ENCODE measurements at places on chromosomes 12 and 14.

DNA sequence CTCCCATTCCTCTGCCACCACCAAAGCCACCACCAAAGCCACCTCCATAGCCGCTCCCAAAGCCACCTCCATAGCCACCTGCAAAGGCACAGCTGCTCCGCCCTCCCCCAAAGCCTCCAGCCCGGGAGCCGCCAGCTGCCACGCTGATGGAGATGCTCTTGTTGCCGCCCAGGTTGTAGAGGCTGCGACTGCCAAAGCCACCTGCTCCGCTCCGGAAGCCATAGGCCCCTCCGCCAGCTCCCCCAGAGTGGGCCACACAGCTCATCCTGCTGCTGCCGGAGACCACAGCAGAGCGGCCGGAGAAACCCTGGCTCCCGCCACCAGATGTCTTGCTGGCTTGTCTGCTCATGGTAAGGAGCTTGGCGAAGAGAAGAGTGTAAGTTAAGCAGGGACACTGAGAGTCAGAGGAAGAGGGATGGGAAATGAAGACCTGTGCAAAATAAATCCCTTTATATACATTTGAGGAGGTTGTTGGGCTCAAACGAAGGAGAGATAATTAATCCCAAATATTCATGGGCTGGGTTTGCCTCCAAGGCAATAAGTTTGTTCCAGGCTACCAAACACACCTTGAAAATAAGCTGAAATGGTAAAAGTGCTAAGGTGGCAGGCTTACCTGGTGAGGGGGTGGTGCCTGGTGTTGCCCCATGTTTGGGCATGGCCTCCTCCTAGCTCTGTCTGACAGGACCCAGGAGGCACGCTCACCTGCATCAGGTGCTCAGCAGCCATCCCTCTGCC, at the start of gene KRT3:
Gene KRT3, minus strand, starts transcription at position 424 of the 735 bp plus-strand sequence. Its CDS starts 75 bp downstream, at position 349.
- no peak for DNase-seq
- H3K27ac ChIP-seq, result no peak within 1 kb of the TSS
- H3K27me3 ChIP-seq, result peaks cover 20% of the 10 kb centered on the region
- no peaks in the 10 kb centered on the region for H3K36me3 ChIP-seq
- H3K4me3 ChIP-seq, result no peak within 1 kb of the TSS
- no peaks in the 10 kb centered on the region for H3K4me1 ChIP-seq

DNA sequence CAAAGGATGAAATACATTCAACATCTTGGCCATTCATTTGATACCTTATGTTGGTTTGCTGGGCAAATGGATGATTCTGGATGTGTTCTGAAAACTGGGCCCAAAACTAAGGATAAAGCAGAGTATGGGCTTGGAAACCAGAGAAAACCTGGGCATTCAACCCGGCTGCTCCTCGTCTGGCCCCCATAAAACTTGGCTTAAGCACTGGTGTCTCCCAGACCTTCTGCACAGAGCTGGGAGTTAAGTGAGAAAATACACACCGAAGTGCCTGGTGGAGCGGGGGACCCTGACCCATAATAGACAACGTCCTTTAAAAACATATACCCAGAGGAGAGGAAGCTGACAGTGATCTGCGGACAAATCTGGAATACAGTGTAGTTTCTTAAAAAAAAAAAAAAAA, 112.5 kb downstream of the FOXN3 start:
- H3K4me1 ChIP-seq, result peaks cover 77% of the 10 kb centered on the region
- peak overlapping the region; percentile 82 for H3K27ac ChIP-seq
- no peaks in the 10 kb centered on the region for H3K27me3 ChIP-seq
- H3K36me3 ChIP-seq, result no peaks in the 10 kb centered on the region
- H3K4me3 ChIP-seq, result peak overlapping the region; percentile 30

- no peak overlapping the region for H3K4me3 ChIP-seq
- no peak for DNase-seq
- no peaks in the 10 kb centered on the region for H3K36me3 ChIP-seq
- no peak overlapping the region for H3K27ac ChIP-seq
These were observed 78.7 kb downstream of the FZD10 start for GRCh38 chr12:130240831-130241590.

- DNase-seq, result no peak
- no peak overlapping the region for H3K27ac ChIP-seq
- H3K36me3 ChIP-seq, result no peaks in the 10 kb centered on the region
- H3K4me3 ChIP-seq, result no peak overlapping the region
These were observed 43.4 kb upstream of the PWP1 start for GRCh38 chr12:107642240-107642639.

- no peak overlapping the region for H3K27ac ChIP-seq
- H3K4me1 ChIP-seq, result no peaks in the 10 kb centered on the region
- DNase-seq, result no peak
- H3K4me3 ChIP-seq, result no peak overlapping the region
- no peaks in the 10 kb centered on the region for H3K27me3 ChIP-seq
These were observed 13.6 kb upstream of the TBC1D30 start for GRCh38 chr12:64810831-64811230.

- no peaks in the 10 kb centered on the region for H3K27me3 ChIP-seq
- no peaks in the 10 kb centered on the region for H3K36me3 ChIP-seq
- H3K4me3 ChIP-seq, result no peak overlapping the region
These were observed 42.5 kb downstream of the PRIMA1 start for GRCh38 chr14:93745603-93746273.

DNA sequence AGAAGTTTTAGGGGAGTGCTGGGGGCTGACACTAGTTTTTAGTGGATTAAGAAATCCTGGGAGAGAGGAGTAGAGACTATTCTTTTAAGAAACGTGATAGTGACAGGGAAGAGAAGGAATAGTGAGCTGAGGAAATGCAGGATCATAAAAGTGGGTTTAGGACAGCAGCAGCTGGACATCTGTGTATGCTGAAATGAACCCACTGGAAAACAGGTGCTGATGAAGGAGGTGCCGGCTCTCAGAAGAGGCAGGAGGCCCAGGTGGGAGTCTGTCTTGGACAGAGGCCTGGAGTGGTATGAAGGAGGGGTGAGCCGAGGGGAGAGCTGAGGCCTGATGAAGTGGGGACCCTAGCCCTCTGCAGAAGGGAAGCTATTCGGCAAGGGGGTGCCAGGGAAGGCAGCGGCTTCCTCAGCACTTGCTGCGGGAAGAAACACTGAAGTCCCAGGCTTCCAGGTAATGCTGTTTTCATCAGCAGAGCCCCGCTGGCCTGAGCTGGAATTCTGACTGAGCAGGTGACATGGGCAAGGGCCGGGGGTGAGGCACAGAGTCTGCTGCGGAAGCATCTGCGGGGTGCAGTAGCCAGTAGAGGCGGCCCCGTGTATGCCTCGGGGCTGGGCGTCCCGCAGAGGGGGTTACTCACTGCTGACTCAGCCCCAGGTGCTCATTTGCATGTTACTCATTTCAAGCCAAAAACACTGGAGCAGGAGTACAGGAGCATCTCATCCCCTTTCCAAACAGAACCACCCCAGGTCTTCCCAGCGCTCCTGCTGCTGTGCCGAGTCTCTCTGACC, 89.7 kb downstream of the TMCC3 start:
- H3K4me1 ChIP-seq, result no peaks in the 10 kb centered on the region
- H3K36me3 ChIP-seq, result no peaks in the 10 kb centered on the region
- DNase-seq, result no peak
- no peak overlapping the region for H3K4me3 ChIP-seq
- H3K27ac ChIP-seq, result no peak overlapping the region

DNA sequence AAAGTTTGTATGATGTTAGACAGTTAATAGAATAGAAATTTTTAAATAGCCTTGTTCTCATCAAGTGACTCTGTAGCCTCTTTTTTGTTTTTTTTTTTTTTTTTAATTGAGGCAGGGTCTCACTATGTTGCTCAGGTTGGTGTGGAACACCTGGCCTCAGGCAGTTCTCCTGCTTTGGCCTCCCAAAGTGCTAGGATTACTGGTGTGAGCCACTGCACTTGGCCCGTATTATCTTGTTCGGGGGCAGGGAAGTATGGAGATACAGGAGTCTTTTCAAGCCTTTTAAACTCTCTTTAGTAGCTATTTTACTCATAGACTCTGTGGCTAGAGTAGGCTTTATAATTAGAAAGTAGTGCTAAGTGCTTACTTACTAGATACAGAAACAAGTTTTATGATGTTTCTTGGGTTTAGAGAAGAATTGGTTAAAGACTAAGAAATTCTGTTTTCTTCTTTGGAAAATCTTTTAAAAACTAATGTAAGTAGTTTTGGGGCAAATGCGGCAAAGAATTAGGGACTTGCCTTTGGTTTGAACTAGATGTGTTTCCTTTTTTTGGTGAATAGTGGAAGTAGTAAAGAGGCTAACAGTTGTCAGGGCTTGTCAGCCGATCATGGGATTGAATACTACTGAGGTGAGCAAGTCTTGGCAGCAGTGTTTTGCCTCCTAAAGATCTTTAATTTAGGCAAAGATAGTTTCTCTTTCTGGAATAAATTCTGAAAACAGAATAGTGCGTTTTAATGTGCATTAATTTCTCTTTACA, 31.3 kb downstream of the FBXO34 start:
- DNase-seq, result no peak
- peak overlapping the region; percentile 52 for H3K27ac ChIP-seq
- H3K36me3 ChIP-seq, result no peaks in the 10 kb centered on the region
- H3K4me3 ChIP-seq, result no peak overlapping the region

- no peak for DNase-seq
- no peak overlapping the region for H3K4me3 ChIP-seq
- H3K27ac ChIP-seq, result no peak overlapping the region
- H3K27me3 ChIP-seq, result no peaks in the 10 kb centered on the region
These were observed 5.1 kb upstream of the CLEC7A start for GRCh38 chr12:10135126-10135525.

GRCh38 chr12:40375076-40375475, 150.3 kb downstream of the LRRK2 start:
- H3K36me3 ChIP-seq, result no peaks in the 10 kb centered on the region
- H3K4me1 ChIP-seq, result no peaks in the 10 kb centered on the region
- H3K27ac ChIP-seq, result no peak overlapping the region
- no peak overlapping the region for H3K4me3 ChIP-seq
- no peaks in the 10 kb centered on the region for H3K27me3 ChIP-seq

DNA sequence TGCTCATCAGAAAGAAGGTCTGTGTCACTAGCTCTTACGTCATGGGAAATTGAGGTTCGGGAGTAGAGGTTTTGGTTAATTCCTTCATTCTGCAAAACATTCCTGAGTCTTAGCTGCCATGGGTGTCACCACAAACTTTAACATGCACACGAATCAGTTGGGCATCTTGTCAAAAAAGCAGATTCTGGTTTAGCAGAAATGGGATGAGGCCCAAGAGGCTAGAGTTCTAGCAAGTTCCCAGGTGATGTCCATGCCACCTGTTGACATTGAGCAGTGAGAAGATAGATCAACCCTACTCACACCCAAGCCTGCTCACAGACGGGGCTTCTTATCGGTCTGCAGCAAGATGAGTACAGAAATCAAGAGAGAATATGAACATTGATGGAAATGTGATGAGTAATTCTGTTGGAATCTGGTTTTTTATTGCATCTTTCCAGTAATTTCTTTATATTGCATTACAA, 11.7 kb upstream of the RIN3 start:
- H3K4me3 ChIP-seq, result no peak overlapping the region
- no peak for DNase-seq
- no peak overlapping the region for H3K27ac ChIP-seq

GRCh38 chr12:47813511-47814196, 6.0 kb downstream of the HDAC7 start:
- peak overlapping the region; percentile 94 for H3K27ac ChIP-seq
- H3K4me1 ChIP-seq, result peaks cover 99% of the 10 kb centered on the region
- peak overlapping the region; percentile 55 for H3K4me3 ChIP-seq
- H3K27me3 ChIP-seq, result no peaks in the 10 kb centered on the region
- no peaks in the 10 kb centered on the region for H3K36me3 ChIP-seq

DNA sequence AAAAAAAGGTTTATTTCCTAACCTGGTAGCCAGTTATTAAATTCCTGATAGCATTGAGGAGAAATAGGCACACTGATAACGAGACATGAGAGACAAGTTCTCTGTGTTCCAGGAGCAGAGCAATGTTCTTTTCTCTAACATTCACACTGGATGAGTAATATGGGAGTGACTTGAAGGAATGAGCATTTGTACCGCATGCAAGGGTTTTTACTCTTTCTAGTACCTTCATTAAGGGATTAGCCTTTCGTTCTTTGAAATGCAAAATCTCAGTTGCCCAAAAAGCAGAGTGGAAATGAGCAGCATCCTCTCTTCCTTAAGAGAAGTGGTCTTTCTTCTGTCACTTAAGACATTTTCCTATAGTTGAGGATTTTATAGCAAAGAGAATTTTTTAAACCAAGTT, 54.7 kb downstream of the FGD4 start:
- no peaks in the 10 kb centered on the region for H3K36me3 ChIP-seq
- no peak for DNase-seq
- peaks cover 27% of the 10 kb centered on the region for H3K4me1 ChIP-seq

DNA sequence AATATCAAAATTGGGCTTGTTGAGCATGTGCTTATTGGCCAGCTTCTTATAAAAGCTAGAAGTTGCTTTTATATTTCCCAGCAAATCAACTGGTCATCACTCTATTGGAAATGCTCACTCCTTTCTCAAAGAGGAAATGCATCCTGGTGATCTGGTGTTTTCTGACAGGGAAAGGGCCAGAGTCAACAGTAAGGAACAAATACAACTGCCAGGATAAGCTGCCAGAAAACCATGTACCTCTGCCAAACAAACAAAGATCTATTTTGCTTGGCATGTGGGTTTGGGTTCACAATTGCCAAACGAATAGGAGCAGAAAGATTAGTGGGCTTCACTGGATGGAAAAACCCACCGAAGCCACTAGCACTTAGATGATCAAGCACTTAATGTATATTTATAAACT, 126.9 kb upstream of the PDZRN4 start:
- DNase-seq, result no peak
- no peaks in the 10 kb centered on the region for H3K27me3 ChIP-seq
- no peak overlapping the region for H3K4me3 ChIP-seq
- no peak overlapping the region for H3K27ac ChIP-seq
- no peaks in the 10 kb centered on the region for H3K36me3 ChIP-seq

DNA sequence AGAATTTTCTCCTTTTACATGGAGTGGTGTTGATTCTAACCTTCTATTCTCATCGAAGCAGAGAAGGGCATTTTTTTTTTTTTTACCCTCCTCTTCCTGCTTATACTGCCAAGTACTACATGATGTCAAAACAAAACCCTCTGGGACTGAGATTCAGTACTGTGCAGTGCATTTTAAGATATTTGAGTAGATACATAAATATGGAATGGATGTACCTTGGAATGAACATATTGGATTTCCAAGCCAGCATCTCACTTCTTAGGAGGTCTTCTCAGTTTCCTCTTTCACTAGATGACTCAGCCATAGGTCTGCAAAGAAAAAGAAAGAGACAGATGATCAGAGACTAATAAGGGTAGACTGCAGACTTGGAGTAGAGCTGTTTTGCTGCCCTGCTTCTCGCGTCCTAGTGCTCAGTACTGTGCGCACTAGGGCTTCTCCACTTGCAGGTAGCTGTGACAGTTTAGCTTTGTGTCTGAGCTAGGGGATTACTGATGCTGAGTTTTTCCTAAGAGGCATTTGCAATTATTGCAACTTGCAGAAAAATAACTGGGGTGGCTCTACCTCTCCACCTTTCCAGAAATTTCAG, 20.4 kb downstream of the TPH2 start:
- H3K4me1 ChIP-seq, result no peaks in the 10 kb centered on the region
- H3K27me3 ChIP-seq, result no peaks in the 10 kb centered on the region
- no peak overlapping the region for H3K27ac ChIP-seq

GRCh38 chr12:39368096-39368495, 74.8 kb downstream of the KIF21A start:
- no peaks in the 10 kb centered on the region for H3K4me1 ChIP-seq
- no peak overlapping the region for H3K4me3 ChIP-seq
- H3K27me3 ChIP-seq, result no peaks in the 10 kb centered on the region
- no peak overlapping the region for H3K27ac ChIP-seq
- peaks cover 5% of the 10 kb centered on the region for H3K36me3 ChIP-seq
- DNase-seq, result no peak

- no peak overlapping the region for H3K27ac ChIP-seq
- no peaks in the 10 kb centered on the region for H3K27me3 ChIP-seq
- H3K36me3 ChIP-seq, result no peaks in the 10 kb centered on the region
These were observed 429.0 kb downstream of the LRIG3 start for GRCh38 chr12:58491306-58491705.

- DNase-seq, result no peak
- peaks cover 44% of the 10 kb centered on the region for H3K4me1 ChIP-seq
- no peaks in the 10 kb centered on the region for H3K27me3 ChIP-seq
- H3K4me3 ChIP-seq, result no peak overlapping the region
These were observed 86.6 kb upstream of the TRAF3 start for GRCh38 chr14:102690509-102691286.

Data from heart right ventricle (tissue), 16 donors.